ENCODE measurements at places on chromosomes 4 and X.
A peak's percentile ranks its signal among the peaks of the same experiment; 100 is the strongest.

DNA sequence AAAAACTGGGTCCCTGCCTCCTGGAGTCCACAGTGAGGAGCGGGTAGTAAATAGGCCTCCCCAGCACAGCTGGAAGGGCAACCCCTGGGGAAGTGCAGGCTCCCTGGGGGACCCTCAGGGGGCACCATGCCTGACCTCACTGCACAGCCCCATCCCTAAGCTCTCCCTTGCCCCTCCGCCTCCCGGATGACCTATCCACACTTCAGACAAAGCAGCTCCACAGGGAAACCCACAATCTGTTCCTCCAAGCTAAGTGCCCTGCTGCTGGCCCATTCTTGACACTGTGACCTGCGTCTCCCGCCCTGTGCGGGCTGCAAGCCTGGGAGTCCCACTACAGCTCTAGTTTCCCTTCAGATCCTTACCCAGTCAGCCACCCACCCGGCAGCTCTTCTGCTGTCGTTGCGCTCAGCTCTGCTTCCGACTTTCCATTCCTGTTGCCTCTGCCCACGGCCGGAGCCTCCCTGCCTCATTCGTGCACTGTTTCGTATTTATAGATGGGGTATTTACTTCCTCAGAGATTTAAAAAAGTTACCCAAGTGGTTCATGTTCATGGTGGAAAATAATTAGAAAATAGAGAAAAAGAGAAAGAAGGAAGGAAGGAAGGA is 47.0 kb upstream of the STOX2 start:
- no peak for DNase-seq

GRCh38 chr4:121050300-121050699 is 22.0 kb downstream of the NDNF start:
- DNase-seq, result no peak

DNA sequence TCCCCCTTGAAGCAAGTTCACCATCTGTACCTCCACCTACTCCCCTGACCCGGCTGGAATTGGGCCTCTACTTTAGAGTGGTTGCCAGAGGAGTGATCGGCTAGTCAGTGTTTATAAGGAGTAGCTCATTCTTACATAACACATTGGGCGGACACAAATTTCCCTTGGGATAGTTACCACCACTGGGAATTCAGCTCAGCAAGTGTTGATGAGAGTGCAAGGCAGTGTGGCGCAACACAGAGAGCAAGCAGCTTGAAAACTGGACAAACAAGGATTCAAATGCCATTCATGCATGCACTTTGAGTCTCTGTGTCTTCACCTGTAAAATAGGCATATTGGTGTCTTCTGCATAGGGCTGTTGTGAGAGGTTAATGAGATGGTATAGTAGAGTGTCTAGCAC is 92.7 kb downstream of the STK32B start:
- no peak for DNase-seq

DNA sequence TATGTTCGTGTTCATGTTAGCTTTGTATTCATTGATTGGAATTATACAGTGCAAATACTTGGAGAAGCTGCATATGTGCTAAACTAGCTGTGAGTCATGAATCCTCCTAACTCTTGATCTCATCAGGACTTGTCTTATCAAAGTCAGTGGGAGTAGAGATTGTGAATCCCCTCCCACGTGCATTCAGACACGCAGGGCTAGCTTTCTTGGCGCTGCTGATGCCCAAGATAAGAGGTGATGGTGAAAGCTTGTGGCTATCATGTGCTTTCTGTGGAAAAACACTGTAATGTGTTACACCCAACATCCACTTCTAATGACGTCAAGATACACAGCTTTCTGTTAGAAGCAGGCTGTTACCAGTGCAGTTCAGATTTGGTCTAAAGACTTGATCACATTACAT is 348.7 kb upstream of the HAND2 start:
- DNase-seq, result no peak

DNA sequence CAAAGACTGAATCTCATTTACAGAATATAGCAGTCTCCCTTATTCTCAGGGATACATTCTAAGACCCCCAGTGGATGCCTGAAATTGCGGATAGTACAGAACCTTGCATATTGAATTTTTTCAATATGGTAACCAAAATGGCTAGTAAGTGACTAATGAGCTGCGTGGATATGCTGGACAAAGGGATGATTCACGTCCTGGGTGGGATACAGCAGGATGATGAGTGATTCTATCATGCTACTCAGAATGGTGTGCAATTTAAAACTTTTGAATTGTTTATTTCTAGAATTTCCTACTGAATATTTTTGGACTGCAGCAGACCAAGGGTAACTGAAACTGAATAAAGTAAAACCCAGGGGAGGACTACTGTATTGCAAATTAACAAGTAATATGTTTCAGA is 66.7 kb downstream of the STAG2 start:
- no peak for DNase-seq

DNA sequence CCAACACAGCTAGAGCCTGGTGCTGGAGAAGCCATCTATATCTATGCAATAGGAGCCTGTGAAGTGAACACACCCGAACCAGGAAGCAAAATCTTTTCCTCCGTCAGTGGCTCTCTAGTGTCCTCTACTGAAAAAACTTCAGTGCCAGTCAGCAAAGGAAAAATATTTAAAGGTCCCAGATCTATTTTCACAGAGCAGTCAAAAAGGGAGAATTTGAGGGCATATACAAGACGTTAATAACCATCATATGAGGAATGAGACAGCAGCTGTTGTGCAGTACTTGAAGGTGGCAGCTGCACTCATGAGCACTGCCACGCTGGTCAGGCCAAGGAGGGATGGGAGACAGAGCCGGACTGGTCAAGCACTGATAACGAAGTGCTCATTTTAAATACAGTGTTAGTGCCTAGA is 14.4 kb downstream of the MCUB start:
- peak; percentile 14 for DNase-seq

GRCh38 chr4:82905205-82905604 is 4.7 kb downstream of the THAP9 start:
- no peak for DNase-seq

- DNase-seq, result peak; percentile 82
These were observed 18.4 kb downstream of the MAGEB17 start for GRCh38 chrX:16185725-16186136.

DNA sequence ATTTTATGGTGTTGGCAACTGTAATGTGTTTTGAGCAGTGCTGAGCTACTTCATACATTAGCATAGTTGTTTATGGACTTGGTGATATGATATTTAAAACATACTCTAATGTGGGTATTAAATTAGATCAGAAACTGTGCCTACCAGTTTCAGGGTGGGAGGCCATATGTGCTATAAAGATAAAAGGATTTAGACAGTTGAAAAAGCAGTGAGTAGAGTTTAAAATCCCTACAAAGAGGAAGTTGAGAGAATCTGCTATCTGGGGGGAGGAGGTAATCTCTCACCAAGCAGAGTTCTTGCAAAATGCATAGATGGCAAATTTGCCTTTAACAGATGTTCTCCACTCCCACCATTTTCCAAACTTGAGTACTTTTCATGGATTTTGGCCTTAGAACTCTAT is 154.5 kb downstream of the SPOCK3 start:
- no peak for DNase-seq

GRCh38 chr4:76969941-76970529 is 20.5 kb downstream of the SEPTIN11 start:
- DNase-seq, result no peak

DNA sequence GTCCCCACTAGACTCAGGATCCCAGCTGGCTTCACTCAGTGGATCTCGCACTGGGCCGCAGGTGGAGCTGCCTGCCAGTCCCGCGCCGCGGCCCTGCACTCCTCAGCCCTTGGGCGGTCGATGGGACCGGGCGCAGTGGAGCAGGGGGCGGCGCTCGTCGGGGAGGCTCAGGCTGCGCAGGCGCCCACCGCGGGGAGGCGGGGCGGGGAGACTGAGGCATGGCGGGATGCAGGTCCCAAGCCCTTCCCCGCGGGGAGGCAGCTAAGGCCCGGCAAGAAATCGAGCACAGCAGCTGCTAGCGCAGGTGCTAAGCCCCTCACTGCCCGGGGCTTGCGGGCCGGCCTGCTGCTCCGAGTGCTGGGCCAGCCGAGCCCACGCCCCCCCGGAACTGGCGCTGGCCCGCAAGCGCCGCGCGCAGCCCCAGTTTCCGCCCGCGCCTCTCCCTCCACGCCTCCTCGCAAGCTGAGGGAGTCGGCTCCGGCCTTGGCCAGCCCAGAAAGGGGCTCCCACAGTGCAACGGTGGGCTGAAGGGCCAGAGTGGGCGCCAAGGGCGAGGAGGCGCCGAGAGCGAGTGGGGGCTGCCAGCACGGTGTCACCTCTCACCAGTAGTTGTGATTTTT is 1038.0 kb downstream of the PCDH19 start:
- DNase-seq, result no peak

DNA sequence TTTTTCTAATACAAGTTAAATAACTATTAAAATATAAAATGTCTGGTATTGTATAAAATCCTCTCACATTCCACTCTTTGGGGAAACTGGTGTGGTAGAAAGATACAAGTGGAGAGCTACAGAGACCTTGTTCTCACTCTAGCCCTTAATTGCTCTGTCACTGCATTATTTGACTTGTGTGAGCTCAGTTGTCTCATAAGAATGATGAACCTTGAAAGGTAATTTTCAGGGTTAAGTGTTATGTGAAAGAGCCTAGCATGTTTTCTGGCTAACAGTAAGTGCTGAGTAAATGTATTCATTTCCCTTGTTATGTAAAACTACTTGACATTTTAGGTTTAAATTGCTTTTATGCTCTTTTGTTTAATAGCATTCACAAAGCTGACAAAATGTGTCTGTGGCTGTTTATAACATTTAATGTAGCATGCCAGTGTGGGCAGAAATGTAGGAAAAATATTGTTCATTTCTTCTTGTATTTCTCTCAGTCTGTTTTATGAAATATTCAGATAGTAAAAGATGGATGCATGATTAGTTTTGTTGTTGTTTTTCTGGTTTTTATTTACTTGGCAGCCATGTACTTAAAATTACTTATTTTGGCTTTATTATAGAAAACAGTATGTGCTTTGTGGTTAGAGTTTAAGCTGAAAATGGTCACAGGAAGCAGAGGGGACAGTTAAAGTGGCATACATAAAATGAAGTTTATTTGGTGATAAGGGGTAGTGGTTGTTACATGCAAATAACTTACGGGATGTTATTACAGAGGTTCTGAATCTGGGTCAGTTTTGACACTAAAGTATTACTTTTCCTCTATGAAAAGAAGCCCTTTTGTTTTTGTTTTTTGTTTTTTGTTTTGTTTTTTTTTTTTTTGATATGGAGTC is 29.2 kb downstream of the SLAIN2 start:
- no peak for DNase-seq

GRCh38 chrX:78710171-78710570 is 37.3 kb upstream of the LPAR4 start:
- DNase-seq, result peak; percentile 17

- DNase-seq, result no peak
These were observed 28.1 kb downstream of the LGI2 start for GRCh38 chr4:25002681-25003080.

GRCh38 chr4:73729534-73730165 is 10.7 kb upstream of the CXCL8 start:
- no peak for DNase-seq

DNA sequence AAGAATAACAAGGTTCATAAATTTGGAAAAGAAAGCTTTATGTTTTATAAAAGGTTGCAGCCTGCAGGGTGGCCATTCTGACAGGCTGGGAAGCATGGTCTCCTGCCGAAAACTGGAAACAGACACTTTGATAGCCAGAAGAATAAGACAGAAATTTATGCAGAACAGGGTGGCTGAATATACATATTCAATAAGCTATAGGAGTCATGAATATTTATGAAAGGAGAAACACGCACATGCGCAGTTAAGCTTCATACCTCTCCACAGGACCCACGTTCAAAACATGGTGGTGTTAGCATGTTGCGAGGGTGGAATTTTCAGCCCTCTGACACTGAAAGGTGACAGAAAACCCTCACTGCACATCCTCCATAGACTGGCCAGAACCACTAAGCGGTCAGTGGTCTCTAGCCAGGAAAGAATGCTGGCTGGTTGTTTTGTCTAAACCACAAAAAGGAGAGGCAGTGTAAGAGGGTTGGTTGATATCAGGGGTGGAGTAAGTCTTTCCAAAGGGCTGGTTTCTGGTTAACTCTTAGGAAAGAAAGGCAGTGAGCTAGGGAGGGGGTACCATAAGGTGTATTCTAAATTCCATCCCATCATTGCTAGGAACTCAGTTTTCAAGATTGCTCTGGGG is 58.2 kb downstream of the ANXA10 start:
- no peak for DNase-seq

DNA sequence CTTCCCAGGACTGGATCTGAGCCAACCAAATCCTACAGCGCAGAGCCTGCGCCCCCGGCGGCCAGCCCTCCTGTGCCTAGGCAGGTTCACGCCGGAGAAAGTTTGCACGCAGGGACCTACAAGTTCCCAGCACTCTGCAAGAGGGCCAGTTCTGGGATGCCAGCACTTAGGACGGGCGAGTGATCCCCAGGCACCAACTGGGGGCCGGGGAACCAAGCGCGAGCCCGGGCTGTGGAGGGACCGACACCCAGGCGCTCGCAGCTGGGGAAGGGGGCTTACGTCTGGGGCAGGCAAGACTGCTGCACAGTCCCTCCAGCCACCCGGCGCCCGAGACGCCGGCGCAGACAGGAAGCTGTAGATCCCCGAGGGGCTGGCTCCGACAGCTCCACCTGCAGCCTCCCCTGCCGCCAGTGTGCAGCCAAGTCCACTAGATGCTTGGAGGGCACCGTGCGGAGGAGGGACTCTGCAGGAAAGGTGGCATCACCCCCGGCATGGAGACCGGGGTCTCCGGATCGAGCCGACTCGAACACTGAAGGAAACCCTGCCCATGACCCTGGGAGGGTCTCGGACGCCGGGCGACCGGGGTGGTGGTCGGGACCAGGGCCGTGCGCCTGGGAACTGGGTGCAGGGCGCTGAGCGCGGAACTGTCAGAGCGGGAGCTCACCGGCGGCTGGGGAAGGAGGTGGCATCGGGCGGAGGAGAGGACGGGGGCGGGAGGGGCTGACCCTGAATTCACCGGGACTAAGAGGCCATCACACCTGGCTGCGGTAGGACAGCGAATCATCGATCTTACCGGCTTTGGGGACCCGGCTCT is 566 bp downstream of the CORIN start:
- DNase-seq, result peak; percentile 28

GRCh38 chr4:4485806-4486205 is 56.0 kb downstream of the STX18 start:
- no peak for DNase-seq

DNA sequence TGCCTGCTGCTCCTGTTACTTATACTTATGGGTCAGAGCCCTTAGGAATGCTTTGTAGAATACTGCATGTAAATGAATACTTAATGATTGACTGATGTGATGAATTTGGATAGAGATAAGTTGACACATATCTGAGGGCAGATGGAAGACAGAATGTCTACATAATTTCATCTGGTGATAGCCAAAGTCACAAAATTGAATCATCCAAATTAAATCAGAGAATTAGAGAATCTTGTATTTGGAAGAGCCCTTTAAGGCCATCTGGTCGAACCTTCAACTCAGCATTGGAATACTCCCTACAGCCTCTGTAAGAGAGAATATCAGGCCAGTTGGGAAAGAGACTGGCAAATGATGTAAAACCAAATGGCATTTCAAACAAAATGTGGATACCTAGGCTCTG is 944.8 kb downstream of the RPA4 start:
- no peak for DNase-seq

GRCh38 chr4:13546941-13547484 is 2.7 kb upstream of the NKX3-2 start:
- DNase-seq, result no peak

GRCh38 chr4:6655924-6656323 is 15.4 kb downstream of the MRFAP1 start:
- DNase-seq, result no peak
